Forelimb muscle (tissue), 1 donor: ENCODE measurements at places on chromosomes 13 and 19.

DNA sequence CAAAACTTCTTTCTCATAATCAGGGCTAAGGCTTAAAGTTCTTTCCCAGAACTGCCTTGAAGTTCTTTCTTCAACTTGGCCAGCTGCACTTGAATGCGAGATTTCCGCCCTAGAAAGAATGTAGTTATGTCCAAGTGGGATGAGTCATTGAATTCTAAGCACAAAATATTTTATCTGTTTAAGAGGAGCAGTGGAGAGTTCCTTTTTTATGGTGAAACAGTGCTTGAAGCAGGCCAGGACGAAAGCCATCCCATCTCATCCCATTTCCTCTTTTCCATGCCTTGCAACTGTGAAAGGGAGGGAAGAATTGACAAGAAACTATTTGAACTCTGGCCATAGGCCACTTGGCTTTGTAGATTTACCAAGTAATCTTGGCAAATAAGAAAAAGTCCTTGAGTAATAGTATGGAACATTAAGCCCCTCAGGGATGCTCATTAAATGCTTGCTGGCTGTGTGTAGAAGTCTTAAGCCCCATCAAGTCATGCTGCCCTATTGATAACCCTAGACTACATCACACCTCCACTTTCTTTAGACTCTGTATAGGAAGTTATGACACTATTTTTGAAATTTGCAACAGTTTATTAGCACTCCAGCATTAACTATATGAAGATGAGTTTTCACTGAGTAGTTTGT is 174.5 kb downstream of the KCTD12 start:
- DNase-seq = peak; percentile 87

DNA sequence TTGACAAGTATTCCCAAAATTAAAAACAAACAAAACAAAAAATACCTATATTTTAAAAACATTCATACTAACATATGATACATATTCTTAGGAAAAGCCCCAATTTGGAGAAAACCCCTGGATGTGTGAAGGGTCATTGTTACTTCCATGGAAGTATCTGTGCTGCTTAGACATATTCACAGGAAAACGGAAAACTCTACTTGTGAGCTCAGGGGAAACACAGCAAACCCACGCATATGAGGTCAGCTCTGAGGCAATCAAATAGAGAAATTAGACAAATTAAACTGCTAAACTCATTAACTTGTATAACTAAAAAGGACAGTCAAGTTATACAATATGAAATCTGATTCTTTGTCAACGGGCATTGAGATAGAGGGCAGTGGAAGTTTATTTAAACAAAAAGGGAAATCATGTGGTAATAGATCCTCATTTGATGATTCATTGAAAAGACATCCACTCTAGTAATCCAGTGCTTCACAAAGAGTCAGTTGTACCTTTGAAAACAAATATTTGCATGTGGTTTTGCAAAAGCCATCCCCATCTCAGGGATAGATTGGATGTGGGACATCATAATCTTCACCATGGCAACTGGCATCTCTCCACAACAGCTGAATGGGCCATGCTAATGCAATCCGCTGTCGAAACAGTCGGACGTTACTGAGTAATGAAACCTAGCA is 423.4 kb downstream of the ITGBL1 start:
- DNase-seq = no peak

GRCh38 chr19:3664879-3665642 is 35.2 kb downstream of the PIP5K1C start:
- DNase-seq = no peak

DNA sequence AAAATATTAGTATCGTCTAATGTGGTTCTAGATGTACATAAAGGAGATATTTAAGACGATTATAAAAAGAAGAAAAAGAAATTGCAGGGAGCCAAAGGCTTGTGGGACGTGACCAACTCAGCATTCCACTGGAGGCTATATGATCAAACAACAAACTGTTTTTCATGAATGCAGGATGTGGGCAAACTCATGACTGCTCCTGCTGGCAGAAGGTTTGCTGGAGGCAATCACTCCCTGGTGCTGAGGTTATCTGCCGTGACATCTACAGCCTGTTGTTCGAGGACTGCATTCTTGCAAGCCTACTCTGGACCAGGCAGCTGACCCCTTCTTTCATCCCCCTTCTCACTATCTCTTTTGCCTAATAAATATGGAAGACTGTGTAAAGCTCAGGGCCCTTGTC is 518.1 kb downstream of the UQCRFS1 start:
- no peak for DNase-seq

GRCh38 chr13:79406597-79406908 is 498 bp upstream of the RBM26 start:
- no peak for DNase-seq

DNA sequence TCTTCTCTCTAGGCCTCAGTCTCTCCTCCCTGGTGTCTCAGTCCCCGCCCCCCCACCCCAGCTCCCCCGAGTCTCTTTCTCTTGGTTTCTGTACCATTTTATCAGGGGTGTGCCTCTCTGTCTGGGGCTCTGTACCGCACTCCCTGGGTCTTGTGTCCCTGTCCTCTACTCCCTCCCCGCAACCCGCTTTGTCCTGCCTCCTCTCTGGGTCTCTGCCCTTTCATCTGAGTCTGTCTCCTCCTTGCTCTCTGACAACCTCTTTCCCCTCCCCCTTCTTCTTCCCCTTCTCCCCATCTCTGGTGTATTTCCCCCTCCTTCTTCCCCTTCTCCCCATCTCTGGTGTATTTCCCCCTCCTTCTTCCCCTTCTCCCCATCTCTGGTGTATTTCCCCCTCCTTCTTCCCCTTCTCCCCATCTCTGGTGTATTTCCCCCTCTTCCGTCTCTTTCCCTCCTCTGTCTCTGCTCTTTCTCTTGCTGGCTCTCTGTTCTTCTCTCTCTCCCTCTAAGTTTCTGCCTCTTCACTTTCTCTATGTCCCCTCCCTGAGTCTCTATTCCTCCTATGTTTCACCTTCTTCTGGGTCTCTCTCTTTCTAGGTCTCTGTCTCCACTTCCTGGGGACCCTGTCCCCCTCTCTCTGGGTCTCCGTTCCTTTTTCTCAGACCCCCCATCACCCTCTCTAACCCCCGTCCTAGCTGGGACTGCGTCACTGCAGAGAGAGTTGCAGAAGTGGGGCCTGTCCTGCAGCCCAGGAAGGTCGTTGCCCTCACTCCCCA is 2.2 kb upstream of the KCNC3 start:
- DNase-seq = no peak
